ENCODE measurements at places on chromosomes 1 and 21.

DNA sequence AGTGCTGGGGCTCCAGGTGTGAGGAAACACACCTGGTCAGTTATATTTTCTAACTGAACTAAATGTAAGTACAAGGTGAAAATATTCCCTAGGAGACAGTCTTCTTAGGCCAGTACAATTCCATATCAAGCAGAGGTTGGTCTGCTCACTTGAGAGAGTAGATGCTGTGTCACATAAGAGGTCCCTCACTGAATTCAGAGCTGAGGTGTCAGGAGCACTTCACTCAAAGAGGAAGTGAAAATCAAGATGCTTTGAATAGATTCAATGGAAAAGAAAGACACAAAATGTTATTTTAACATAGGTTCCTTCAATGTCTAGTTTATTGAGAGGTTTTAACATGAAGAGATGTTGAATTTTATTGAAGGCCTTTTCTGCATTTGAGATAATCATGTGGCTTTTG is 4.3 kb upstream of the FCRL3 start:
- DNase-seq = no peak

- DNase-seq = no peak
Observed at GRCh38 chr1:110494522-110495406, 24.2 kb downstream of the KCNA10 start.

GRCh38 chr1:100354971-100355394 is 2.7 kb downstream of the CDC14A start:
- DNase-seq = peak; percentile 12

- DNase-seq = peak; percentile 58
Observed at GRCh38 chr1:52574594-52574993, 21.7 kb upstream of the TUT4 start.

DNA sequence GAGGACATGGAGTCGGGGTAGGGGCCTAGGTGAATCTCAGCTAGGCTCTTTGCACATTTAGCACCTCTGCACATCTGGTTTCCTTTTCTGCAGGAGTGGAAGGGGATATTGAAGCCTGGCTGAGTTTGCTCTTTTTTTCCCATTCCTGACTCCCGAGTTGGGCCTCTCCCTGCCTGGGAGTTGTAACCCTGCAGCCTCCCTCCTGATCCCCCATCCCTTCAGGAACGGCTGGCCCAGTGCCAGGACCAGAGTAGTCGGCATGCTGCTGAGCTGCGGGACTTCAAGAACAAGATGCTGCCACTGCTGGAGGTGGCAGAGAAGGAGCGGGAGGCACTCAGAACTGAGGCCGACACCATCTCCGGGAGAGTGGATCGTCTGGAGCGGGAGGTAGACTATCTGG is 836 bp downstream of the OLFML3 start:
- DNase-seq = no peak

GRCh38 chr1:159229260-159229885 is 24.7 kb downstream of the ACKR1 start:
- DNase-seq = no peak

DNA sequence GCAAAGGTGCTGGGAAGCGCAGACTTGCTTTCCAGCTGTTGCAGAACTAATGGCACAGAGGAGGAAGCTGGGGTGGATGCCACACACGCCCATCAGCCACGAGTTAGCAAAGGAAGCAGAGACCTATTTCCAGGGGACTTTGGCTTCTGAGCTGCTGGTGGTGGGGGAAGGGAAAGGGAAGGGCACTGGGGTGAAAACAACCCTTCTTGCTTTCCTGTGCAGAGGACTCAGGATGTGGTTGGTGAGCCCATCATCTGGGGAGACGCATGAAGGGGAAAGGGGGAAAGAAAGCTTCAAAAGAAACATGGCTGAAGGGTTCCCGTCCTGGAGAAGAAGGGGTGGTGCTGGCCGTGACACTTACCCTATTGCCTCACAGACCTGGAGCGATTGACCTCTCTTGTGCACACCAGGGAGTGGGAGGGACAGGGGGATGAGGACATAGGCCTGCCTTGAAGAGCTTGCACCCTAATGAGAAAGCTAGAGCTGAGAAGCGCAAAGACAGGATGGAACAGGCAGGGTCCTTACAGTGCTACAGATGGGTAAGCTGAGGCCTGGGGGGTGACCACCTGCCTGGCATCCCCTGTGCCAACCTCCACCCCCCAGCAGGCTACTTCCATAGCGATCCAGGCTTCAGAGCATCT is 140.8 kb upstream of the RAB4A start:
- no peak for DNase-seq

DNA sequence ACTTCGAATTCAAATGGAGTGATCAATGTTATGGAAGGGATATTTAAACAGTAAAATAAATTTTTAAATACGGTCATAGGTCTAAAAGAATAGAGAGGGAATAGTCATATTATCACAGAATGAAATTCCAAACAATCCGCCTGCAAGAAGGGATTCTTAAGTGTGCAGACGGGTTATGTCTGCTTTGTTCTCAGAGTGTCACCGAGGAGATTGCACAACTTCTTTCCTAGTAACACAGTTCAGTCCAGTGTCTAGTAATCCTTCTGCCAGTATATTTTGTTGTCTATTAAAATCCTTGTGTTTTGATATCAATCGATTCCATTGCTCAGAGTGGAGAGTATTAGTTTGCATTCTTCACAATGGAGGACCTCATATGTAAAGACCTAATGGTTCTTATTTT is 48.4 kb downstream of the LRRC53 start:
- no peak for DNase-seq

DNA sequence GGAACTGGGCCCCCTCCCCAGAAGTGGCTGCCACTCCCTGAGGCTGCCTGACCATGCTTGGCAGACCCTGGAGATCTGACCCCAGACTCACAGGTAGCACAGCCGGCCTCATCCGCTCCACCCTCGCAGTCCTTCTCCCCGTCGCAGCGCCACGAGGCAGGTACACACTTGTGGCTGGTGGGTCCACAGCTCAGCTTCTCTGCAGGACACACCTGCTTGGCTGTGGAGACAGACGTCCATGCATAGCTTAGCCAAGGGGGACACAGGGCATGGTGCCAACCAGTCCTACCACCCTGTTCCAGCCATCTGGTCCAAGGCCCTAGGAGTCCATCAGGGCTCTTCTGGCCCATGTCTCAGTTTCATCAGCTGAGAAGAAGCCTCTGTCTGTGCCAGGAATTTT is 42.2 kb upstream of the MAGOH start:
- DNase-seq = no peak

GRCh38 chr1:44707112-44707881 is 23.7 kb downstream of the RNU5D-1 start:
- DNase-seq = peak; percentile 82

GRCh38 chr1:226661965-226662364 is 77.1 kb downstream of the ITPKB start:
- DNase-seq = no peak

- DNase-seq = no peak
Observed at GRCh38 chr1:161350671-161351070, 17.0 kb downstream of the CFAP126 start.

DNA sequence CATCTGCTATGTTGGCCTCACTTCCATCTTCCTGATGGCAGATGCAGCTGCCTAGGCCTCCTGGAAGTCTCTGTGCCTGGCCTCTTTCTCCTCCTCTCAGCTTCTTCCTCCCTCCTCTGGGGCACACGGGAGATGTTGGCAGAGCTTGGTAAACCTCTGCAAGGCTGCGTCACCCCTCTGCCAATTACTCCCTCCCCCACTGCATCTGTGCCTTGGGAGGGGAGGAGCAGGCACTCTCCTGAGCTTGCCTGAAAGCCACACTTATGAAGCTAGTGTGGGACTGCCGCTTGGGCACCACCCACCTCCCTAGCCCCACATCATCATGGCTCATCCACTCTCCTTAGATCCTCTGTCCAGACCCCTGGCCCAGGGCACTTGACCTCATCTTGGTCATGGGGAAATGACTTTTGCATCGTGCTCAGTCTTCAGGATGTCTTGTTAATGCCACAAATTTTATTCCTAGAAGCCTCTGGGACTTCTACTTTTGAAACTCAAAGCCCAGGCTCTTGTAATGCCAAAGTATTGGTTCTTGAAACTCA is 7.3 kb upstream of the TMEM51 start:
- no peak for DNase-seq

DNA sequence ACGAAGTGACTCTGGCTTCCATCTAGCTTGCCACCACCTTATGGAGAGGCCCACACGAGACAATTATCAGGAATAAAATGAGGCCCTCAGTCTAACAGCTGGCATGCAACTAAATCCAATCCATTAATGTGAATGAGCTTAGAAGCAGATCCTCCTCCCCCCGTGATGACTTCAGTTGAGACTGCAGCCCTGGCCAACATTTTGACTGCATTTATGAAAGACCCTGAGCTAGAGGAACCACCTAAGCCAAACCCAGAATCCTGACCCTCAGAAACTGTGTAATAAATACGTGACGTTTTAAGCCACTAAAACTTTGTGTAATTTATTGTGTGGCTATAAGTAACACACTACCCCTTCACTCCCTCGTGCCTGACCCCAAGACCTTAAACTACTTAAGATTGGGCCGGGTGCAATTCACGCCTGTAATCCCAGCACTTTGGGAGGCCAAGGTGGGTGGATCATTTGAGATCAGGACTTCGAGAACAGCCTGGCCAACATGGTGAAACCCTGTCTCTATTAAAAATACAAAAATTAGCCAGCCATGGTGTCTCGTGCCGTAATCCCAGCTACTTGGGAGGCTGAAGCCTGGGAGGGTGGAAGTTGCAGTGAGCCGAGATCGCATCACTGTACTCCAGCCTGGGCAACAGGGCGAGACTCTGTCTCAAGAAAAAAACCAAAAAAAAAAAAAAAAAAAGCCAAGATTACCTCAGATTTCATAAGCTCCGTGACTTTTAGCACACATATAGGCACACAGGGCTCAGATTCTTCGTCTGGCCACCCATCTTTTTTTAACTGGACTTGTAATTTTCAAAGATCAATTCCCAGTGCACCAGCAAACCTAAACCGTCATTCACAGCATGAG is 72.5 kb downstream of the ENAH start:
- no peak for DNase-seq

DNA sequence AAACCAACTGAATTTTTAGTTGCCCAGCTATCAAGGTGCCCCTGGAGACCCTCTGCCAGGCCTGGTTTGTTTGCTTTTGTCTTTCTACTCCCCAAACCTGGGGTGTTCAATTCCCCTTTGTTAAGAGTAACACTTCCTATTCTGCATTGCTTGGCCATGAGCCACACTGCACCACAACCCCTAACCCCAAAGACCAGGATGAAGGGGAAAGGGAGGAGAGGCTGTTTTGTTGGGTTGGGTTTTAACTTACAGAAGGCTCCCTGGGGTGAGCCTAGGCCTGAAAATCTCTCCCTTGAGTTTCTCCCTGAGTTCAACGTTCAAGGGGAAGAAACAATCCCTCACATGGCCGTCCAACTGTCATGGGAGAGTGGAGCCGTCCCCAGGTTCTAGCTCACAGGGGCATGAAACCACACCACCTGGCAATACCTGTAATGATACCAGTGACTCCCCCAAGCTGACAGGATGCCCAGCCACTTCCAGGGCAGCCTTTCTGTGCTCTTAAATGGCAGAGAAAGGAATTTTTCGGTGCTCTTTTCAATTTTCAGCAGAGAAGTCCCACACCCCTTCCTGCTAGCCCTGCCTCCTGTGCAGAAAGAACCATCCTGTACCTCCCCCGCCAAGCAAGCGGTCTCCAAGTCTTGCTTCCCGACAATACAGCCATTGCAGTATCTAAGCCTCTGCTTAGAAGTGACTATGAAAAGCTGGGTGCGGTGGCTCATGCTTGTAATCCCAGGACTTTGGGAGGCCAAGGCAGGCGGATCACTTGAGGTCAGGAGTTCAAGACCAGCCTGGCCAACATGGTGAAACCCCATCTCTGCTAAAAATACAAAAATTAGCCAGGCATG is 14.9 kb downstream of the SLC45A3 start:
- no peak for DNase-seq

DNA sequence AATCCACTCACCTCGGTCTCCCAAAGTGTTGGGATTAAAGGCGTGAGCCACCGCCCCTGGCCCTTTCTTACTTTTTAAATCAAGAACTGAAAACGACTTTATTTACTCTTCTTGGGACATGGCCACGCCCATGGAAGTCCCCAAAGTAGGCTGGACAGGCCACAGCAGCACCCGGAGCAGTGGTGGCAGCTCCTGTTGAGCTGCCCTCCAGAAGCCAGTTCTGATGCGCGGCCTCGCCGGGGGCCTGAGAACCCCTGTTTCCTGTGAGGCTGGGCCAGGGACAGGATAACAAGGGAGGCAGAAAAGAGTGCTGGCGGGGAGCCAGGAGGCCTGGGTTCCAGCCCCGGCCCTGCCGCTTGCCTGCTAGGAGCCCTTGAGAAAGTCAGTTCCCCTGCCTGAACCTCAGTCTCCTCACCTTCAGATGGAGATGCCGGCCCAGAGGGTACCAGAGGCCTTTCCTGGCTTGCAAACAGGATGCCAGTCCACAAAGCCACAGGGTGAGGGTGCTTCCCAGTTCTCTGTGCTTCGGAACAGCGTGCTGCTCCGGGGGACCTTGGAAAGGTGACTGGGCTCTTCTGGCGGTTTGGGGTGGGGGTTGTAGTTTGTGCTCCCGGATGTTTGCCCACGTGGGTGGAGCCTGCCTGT is 59.4 kb downstream of the RUNX3 start:
- DNase-seq = no peak
